CD4-positive, CD25-positive, alpha-beta regulatory T cell (primary cell): ENCODE measurements at places on chromosomes 5 and 9. TPM values are rescaled to one million over a fixed set of nuclear protein-coding genes. Genes with fewer than 3 reads are reported as not detected.

Gene TMEM38B
- total RNA-seq, result 10.6 TPM

Gene WDR31
- 0.22 TPM for total RNA-seq

Gene SLC6A7
- not detected for total RNA-seq

Gene THBS4
- total RNA-seq, result not detected

DNA sequence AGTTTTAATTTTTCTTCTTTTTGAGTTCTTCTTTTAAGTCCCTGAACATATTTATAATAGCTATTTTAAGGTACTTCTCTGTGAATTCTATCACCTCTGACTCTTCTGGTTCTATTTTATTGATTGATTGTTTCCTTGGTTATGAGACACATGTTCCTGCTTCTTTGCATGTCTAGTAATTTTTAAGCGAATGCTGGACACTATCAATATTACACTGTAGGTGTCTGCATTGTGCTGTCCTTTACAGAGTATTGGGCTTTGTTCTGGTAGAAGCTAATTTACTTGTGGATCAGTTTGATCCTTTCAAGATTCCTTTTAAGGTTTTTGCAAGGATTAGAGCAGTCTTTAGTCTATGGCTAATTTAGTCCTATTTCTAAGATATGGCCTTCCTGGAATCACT is 195.7 kb downstream of the GAPVD1 start:
- H3K27ac ChIP-seq, result no peak overlapping the region
- H3K4me3 ChIP-seq, result no peak overlapping the region
- H3K4me1 ChIP-seq, result no peaks in the 10 kb centered on the region
- peaks cover 16% of the 10 kb centered on the region for H3K36me3 ChIP-seq

GRCh38 chr9:123796618-123797484 is 133.1 kb downstream of the DENND1A start:
- no peaks in the 10 kb centered on the region for H3K36me3 ChIP-seq
- H3K27me3 ChIP-seq, result no peaks in the 10 kb centered on the region
- H3K4me3 ChIP-seq, result peak overlapping the region; percentile 4
- DNase-seq, result no peak
- no peak overlapping the region for H3K27ac ChIP-seq
- H3K4me1 ChIP-seq, result no peaks in the 10 kb centered on the region

DNA sequence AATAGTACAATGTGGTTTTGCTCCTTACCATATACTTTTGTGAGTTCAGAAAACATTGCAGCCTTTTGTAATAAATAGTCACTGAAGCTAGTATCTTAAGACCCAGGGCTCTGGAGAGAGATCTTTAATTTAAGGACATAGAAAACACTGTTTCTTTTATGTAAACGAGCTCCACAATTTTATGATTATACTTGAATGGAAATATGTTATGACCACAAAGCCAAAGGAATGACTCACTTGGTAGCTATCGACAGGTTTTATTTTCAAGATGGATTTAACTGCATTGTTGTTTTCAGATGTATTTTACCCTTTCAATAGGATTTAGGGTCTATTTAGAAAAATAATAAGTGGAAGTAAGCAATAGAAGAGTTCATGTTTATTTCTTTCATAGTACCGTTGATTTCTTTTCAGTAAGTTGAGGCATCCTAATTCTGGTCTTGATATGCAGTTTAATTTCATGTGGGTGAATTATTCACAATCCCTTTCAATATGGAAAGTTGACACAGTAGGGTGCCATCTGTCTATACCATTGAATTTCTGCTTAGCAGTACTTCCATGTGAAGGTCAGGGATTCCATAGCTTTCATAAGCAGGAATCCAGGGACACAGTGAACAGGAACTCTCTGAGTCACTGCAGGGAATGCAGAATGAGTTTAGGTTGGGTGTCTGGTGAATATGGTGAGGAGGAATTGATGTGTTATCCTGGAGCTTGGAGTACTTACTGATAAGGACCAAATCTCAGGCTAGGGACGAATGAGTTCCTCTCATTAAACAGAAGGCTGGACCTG is 157.6 kb downstream of the CD180 start:
- H3K36me3 ChIP-seq, result no peaks in the 10 kb centered on the region
- H3K27me3 ChIP-seq, result no peaks in the 10 kb centered on the region
- DNase-seq, result no peak
- H3K4me3 ChIP-seq, result no peak overlapping the region
- no peak overlapping the region for H3K27ac ChIP-seq

DNA sequence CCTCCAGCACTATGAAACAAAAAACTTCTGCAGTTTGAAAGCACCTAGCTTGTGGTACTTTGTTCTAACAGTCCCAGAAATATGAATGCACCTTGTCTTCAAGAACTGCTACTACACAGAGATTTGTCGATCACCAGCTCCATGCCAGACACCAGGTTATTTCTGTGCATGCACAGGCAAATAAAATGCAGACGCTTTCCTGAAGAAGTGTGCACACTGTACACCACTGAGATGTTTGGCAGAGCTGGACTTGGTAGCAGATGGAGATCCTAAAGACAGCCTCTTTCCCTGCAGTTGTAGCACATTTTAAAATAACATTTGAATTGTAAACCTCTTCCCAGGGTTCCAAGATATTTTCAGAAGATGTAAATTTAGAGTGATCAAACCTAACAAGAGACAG is 730.0 kb downstream of the MTRR start:
- H3K27me3 ChIP-seq, result no peaks in the 10 kb centered on the region
- no peak overlapping the region for H3K4me3 ChIP-seq
- no peak overlapping the region for H3K27ac ChIP-seq
- H3K36me3 ChIP-seq, result no peaks in the 10 kb centered on the region
- no peak for DNase-seq
